ENCODE measurements at places on chromosomes 13 and 19.

DNA sequence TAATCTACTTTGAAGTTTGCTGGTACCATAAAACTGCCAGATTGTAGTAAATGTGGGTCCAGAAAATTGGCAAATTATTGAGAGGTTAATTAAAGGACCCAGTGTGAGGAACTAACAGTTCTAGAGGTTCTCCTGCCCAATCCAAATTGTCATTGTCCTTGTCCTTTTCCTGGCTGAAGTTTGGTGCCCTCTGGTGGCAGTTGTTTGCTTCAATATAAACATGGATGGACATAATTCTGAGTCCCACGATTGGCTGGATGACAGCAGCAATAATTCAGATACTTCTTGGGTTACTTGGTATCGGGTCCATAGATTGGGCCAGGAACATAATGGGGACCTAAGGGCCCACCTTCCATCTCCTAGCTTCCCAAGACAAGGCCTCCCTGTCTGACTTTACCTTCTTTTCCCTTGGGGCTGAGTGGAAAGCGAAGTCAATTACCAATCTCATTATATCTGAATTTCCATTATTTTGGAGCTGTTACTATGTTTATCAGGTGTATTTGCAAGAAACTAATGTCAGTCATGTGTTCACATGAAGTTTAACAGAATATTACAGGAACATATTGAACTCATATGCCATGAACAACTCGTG is 33.8 kb upstream of the GARRE1 start:
- H3K27me3 ChIP-seq = no peaks in the 10 kb centered on the region
- H3K27ac ChIP-seq = no peak overlapping the region
- peaks cover 85% of the 10 kb centered on the region for H3K36me3 ChIP-seq
- no peak for DNase-seq
- H3K4me1 ChIP-seq = peaks cover 36% of the 10 kb centered on the region

GRCh38 chr13:41061914-41062837 is 867 bp downstream of the WBP4 start:
- no peak for DNase-seq
- H3K4me1 ChIP-seq = peaks cover 41% of the 10 kb centered on the region
- peaks cover 37% of the 10 kb centered on the region for H3K36me3 ChIP-seq
- no peaks in the 10 kb centered on the region for H3K27me3 ChIP-seq
- H3K27ac ChIP-seq = peak overlapping the region; percentile 81

GRCh38 chr19:3008994-3009393 is 20.1 kb downstream of the TLE2 start:
- H3K4me3 ChIP-seq = no peak overlapping the region
- H3K27ac ChIP-seq = no peak overlapping the region
- no peaks in the 10 kb centered on the region for H3K27me3 ChIP-seq
- DNase-seq = no peak
- no peaks in the 10 kb centered on the region for H3K4me1 ChIP-seq

- no peaks in the 10 kb centered on the region for H3K27me3 ChIP-seq
- H3K4me1 ChIP-seq = no peaks in the 10 kb centered on the region
- H3K27ac ChIP-seq = no peak overlapping the region
- H3K36me3 ChIP-seq = no peaks in the 10 kb centered on the region
- DNase-seq = no peak
- no peak overlapping the region for H3K4me3 ChIP-seq
Measured at GRCh38 chr13:97967226-97967625, 13.8 kb downstream of the IPO5 start.
